ENCODE measurements at places on chromosomes 12 and 14. TPM values are rescaled to one million over a fixed set of nuclear protein-coding genes. Genes with fewer than 3 reads are reported as not detected.

The HEBP1 gene
- 50.9 TPM for total RNA-seq

The PRKD1 gene
- 10.7 TPM for total RNA-seq

The TDRD9 gene
- total RNA-seq: 0.09 TPM

DNA sequence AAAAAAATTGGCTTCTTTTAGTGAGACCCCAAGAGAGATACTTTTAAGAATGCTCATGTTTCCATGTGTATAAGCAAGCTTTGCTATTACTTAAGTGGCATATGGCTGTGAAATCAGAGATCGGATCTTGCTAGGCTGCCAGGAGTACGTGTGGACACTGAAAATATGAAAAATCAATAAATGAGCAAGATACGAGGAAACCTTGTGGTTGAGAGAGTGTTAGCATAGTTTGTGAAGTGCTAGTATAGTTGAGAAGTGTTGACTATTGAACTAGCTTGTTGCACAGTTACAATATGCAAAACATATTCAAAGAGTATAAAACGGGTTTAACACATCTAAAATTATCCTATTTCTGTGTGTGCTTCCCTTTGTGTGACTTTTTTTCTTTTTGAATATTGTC, 230.9 kb upstream of the NOVA1 start:
- no peak for DNase-seq

GRCh38 chr12:46702581-46703344, 123.0 kb downstream of the SLC38A4 start:
- no peak for DNase-seq

The CD163 gene
- total RNA-seq: 137 TPM

- DNase-seq: no peak
Observed at GRCh38 chr14:78592616-78593219, 422.5 kb downstream of the NRXN3 start.

The ACSS3 gene
- 1.4 TPM for total RNA-seq

- DNase-seq: no peak
Observed at GRCh38 chr14:45940318-45940717, 687.3 kb upstream of the MIS18BP1 start.

DNA sequence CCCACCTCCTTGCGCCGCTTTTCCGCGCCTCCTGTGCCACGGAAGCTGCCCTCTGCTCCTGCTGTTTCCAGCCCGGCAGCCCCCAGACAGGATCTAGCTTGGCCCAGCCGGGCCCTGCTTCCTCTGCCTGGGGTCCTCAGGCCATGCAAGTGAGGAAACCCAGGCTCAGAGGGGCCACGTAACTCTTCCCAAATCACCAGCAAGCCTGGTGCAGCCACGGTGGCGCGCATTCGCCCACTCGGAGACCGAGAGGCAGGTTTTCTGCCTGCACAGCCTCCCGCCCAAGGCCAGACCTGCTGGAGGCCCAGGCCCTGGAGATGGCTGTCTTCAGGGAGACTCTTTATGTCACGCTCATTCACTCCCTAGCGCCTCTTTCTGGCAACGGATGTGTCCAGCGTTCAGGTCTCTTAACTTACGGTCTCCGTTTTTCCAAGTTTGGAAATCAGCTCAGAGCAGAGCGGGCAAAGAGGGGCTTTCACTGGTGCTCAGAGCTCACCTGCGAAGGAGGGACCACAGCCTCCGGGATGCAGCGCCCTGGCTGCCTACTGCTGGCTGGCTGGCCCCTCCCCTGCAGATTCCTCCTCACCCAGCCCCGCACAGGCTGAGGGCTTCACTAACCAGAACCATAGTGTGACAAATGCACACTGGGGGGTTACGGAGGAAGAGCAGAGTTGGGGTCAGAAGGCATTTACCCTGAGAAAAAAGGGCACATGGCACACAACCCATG, 20.6 kb upstream of the CEP170B start:
- DNase-seq: no peak

The AMHR2 gene
- total RNA-seq: not detected

All from esophagus squamous epithelium (tissue), 5 donors.